ENCODE measurements at places on chromosomes 1 and 21.

- DNase-seq = no peak
Measured at GRCh38 chr1:219066631-219067349, 106.9 kb upstream of the LYPLAL1 start.

- no peak for DNase-seq
Measured at GRCh38 chr1:56441601-56442000, 137.8 kb downstream of the PLPP3 start.

DNA sequence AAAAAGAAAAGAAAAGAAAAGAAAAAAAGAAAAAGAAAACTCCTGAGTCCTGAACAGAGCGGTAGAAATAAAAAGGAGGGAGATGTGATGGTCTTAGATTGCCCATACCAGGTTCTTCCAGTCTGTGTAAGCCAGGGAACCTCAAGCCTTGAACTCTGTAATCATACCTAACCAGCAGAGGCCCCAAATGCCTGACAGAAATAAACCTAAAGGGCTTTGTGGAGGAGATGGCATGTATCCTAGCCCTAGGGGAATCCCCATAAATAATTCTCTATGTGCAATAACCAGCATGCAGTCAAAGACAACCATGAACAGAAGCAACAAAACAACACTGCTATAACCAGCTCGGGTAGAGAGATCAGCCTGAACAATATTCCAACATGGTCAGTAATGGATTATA, 40.4 kb downstream of the USP48 start:
- DNase-seq = no peak

- DNase-seq = no peak
Measured at GRCh38 chr21:38830671-38831525, 25.2 kb downstream of the ETS2 start.

DNA sequence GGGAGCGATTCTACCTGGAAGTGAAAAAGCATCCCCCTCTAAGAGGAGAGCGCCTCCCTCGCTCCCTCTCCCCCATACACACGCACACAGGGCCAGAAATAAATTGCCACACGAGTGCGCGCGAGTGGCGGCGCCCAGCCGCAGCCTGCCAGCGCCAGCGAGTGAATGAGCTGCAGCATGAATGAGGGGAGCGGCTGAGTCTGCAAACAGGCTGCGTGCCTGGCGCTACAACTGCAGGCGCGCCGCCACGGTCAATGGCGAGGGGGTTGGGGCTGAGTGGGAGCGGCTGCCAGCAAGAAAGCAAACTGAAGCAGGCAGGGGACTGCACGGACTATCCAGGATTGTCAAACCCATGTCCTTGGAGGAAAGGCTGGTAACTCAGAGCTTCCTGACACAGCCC, 2.2 kb downstream of the CAMK1G start:
- peak; percentile 86 for DNase-seq
